Head of caudate nucleus (tissue), 42 donors: ENCODE measurements at places on chromosomes 6 and 20.
A peak's percentile ranks its signal among the peaks of the same experiment; 100 is the strongest.

DNA sequence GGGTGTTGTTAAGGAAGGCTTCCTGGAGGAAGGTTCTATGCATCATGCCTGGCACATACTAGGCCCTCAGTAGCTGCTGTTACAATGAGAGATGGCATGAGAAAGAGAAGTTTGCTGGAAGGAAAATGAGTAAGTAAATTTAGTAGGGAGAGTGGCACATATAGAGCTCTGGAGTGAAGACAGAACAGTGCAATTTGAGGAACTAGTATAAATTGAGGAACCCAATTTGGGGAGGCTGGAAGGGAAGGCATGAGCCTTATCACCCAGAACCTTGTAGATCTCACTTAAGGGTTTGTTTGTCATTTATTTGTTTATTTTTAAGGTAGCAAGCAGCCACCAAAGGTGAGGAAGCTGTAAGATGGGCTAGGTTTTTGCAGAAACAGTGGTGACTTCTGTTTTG is 87.1 kb upstream of the SCGN start:
- DNase-seq: no peak

- no peak for DNase-seq
Measured at GRCh38 chr6:77487808-77488425, 24.6 kb upstream of the HTR1B start.

DNA sequence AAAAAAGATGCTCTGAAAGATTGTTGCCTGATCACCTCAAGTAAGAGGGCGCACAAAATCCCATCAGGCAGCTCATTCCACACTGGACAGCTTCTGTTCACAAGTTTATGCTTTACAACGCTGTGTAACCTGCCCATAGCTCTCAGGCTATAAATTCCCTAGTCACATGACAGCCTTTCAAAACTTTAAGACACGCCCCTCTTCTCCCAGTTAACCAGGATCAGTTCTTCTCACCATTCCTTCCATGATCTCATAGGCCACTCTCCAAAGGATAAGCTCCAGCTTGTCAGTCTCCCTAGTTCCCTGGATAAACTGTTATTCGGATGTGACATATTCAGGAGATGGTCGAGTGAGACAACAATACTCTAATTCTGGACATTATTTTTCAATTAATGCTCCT is 15.0 kb downstream of the ADNP start:
- no peak for DNase-seq

DNA sequence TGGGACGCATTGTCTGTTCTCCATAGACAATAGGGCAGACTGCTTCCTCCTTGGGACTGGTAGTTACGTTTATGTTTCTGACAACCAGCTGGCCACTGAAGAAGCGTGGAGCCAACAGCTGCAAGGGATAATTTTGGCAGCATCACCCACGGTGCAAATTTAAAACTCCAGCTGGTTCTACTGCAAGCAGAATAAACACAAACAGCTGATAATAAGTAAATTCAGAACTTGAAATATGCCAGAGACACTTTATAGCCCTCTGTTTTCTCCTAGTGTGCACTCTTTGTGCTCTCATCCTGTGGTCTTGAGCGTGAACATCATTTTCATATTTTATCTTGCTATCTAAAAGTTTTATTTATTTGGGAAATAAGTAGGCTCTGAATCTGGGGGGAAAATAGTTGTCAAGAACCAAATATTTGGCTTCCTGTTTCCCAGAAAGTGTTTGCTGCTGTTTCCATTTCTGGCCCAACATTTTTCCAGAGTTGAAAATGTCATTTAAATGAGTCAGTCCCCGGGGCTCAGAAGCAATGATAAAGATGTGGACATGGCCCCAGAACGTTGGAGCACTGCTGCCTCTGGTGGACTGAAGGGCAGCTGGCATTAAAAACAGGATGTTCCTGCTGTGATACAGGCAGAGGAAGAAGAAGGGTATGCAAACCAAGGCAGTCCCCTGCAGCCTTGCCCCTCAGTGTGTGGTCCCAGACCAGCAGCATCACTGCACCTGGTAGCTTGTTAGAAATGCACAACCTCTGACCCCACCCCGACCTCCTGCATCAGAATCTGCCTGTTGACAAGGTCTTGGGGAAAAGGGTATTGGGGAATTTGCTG is 12.5 kb upstream of the THBD start:
- DNase-seq: no peak

GRCh38 chr6:151209071-151209831 is 30.5 kb upstream of the AKAP12 start:
- no peak for DNase-seq

- peak; percentile 53 for DNase-seq
Measured at GRCh38 chr20:3227506-3227905, 11.5 kb downstream of the SLC4A11 start.

GRCh38 chr6:134585517-134585873 is 267.6 kb upstream of the SGK1 start:
- no peak for DNase-seq

- DNase-seq: no peak
Measured at GRCh38 chr6:131208787-131209186, 73.5 kb downstream of the AKAP7 start.

- DNase-seq: no peak
Measured at GRCh38 chr6:111113336-111114086, 26.2 kb downstream of the SLC16A10 start.

- no peak for DNase-seq
Measured at GRCh38 chr6:90586546-90586835, 381 bp downstream of the MAP3K7 start.

GRCh38 chr6:104322841-104323240 is 536.9 kb downstream of the HACE1 start:
- DNase-seq: no peak

GRCh38 chr20:51399006-51399890 is 143.3 kb downstream of the NFATC2 start:
- DNase-seq: no peak

DNA sequence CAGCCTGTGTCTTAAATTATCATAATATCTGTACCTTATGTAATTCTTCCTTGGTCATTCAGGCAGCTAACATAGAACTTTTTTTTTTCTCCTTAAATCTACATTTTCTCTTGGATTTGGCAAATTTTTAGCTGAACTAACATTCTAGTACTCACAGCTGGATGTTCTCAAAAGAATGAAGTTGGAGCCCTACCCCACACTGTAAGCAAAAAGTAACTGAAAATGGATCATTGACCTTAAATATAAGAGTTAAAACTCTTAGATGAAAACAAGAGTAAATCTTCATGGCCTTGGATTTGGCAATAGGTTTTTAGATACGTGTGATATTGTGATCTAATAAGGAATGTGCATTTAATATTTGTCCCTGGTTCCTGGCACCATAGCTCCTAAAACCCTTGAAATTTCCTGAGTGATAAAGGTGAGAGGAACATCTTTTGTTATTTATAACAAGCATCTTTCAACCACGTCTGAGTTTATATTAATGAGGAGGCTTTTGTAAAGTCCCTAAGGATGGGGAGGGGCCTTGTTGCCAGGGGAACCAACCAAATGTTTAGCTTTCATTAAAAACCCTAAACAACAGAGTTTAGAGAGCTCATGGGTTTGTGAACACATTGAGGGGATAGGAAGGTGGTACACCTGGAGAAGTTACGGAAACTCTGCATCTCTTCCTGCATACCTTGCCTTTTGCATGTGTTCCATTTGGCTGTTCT is 106.1 kb upstream of the ADGRF4 start:
- DNase-seq: no peak

GRCh38 chr6:37709250-37709931 is 11.7 kb upstream of the MDGA1 start:
- DNase-seq: no peak

DNA sequence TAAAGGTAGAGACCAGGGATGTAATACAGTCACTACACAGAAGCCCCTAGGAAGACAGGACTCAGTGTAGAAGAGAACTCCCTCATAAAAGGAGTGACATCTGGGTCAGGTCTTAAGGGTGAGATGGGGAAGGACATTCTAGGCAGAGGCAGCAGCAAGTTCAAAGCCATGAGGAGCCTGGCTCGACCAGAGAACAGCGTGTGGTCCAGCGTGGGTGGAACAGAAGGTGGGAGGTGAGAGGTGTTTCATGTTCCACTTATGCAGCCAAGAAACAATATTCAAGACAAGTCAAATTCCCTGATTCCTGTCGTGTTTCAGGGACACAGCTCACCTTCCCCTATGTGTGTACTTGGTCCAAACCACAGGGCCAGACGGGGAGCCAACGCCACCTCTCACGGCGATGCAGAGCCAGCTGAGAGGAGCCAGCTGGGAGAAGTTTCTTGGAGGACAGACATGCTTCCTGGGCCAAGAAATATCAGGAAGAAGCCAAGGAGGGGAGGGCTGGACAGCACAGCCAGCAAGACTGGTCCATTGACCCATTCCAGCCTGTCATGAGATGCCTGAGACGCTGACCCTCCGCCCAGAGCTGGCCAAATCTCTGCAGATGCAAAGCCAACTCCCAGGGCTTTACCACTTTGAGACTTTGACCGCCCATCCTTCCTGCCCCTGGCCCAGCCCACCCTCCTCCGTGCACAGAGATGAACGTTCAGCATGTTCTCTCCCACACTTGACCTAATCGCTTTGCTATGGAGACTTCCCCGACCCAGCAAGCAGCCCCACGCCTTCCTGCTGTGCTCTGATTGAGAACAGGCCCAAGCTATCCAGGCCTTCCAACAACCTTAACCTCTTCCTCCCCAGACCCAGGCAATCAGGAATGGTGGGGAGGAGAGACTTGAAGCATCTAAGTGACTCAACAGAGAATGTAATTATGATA is 113.8 kb downstream of the PRND start:
- DNase-seq: no peak

- no peak for DNase-seq
Measured at GRCh38 chr6:15255481-15255880, 9.6 kb downstream of the JARID2 start.

DNA sequence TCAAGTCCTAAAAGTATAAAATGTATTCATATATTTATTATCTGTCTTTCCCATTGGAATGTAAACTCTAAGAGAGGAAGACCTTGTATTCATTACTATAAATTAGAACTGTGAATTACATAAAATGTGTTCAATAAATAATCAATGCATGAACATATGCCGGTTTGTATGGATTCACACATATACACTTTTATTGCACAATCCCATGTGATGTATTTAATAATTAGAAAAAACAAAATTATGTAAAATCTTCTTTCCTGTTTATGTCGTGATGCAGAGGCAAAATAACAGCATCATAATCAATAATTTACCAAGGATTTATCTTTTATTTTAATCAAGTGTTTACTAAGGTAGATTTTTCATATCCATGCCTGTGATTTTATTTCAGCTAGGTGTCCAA is 240.5 kb downstream of the KHDRBS2 start:
- DNase-seq: no peak

DNA sequence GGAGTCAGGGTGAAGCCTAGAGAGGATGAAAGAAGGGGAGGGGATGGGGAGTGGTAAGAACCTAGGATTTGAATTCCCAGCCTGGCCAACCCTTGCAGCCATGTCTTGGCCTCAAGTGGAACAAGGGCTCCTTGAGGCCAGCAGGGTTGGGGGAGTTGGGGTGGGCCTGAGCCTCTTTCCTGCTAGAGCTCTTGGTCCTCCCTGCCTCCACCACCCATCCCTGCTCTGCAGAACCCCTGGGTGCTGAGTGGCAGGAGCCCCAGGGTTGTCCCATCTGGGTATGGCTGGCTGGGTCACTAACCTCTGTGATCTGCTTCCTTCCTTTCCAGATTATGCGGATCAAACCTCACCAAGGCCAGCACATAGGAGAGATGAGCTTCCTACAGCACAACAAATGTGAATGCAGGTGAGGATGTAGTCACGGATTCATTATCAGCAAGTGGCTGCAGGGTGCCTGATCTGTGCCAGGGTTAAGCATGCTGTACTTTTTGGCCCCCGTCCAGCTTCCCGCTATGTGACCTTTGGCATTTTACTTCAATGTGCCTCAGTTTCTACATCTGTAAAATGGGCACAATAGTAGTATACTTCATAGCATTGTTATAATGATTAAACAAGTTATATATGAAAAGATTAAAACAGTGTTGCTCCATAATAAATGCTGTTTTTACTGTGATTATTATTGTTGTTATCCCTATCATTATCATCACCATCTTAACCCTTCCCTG is 8.3 kb downstream of the VEGFA start:
- DNase-seq: no peak

DNA sequence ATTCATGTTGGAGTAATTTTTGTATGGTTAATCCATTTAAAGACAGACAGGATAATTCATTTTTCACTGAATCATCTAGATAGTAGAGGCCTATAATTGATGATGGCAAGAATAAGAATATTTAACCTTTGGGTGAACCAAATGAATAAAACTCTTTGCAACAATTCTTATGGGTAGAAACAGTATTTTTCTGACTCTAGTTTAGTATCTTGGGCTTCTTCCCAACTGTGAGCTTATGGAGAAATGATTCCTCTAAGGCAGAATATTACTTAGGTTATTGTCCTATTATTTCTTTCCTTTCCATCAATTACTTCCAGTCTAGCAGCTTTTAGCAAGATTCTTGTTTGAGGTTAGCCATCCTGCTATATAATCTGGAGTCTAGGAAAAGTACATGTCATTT is 734.9 kb upstream of the FLRT3 start:
- DNase-seq: no peak

GRCh38 chr6:24930431-24930871 is 5.3 kb downstream of the RIPOR2 start:
- no peak for DNase-seq

DNA sequence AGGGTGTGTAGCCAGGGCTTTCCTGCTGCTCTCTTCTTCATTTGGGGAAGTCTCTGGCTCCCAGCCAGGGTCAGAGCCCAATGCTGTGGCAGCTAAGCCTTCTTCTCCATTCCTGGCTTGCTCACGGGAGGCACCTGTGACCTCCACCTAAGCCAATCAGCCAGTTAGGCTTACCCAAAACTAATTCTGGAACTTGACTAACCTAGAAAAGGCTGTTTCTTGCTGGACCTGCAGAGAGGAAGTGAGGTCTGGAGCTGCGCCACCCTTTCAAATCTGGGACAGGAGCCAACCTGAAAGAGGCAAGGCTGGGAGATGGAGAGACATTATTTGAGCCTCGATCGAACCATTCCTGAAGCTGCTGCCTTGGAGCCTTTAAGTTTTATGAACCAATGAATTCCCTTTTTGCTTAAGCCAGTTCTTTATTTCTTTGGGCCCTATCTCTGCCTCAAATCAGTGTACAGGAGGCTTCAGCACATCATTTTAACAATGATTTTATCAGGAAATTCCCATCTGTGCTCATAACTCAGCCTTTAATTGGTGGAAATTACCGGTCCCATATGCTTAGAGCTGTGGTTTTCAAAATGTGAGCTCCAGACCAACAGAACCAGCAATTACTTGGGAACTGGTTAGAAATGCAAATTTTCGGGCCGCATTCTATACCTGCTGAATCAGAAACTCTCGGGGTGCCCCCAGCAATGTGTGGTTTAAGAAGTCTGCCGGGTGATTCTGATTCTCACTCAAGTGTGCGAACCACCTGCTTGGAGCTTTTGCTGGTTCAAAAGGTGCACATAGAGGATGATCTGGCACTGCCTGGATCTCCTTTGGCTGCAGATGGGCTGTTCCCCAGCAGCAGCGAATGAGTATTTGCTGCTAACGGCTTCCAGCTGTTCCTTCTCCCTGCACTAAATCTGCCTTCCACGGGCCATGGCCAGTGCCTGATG is 97.4 kb upstream of the RNF24 start:
- DNase-seq: no peak

DNA sequence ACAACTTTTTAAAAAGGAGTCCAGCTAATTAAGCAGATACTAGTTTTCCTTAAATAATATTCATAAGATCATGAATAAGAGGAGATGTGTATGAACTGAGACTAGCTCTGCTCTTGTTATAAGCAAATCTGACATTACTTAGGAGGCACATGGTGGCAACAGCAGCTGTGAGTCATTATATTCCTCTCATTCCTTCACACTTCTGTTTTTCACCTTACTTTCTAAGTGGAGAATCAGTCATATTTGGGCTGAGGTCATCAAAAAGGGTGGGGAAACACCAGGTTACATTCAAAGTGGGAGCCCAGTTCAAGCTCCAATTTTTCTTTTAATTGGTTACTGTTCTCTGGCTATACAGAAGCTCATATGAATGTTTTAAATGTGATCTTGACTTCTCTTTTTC is 6.0 kb upstream of the RIPPLY2 start:
- no peak for DNase-seq
